CD4-positive, alpha-beta T cell treated with Interleukin-6 at 100 ng/mL for 8 hours (primary cell): ENCODE measurements at places on chromosomes 2 and 18.

- DNase-seq = no peak
Measured at GRCh38 chr2:230541934-230542380, 126.0 kb downstream of the SP100 start.

- no peak for DNase-seq
Measured at GRCh38 chr2:214730800-214731407, 78.6 kb downstream of the BARD1 start.

DNA sequence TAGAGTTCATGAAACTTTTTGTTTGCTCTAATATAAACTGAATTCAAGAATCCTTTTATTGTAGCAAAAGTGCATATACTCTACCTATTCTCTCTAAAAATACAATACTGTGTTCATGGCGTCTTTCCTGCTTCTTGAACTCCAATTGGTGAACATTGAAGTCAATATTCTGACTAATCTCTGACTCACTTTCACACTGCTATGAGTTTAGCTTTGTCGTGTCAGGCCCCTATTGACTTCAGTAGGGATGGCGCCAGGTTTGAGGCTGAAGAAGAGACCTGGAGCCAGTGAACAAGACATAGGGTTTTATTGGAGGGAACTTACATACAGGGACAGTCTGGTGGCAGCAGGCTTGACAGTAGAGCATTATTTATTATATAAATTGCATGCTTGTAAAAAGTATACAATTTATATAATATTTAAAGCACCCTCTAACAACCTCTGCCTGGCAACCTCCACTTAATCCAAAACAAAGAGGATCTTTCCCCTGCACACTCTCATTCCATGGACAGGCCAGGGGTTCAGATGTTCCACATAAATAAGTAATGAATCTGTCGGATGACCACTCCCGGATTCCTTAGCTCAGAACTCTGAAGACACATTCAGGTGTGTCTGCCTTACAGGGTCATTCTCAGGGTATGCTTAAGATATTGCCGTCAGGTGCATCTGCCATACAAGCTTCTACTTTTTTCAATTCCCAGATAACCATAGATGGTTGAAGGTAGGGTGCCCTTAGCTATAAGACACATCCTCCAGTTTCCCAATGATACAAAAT lies 141.0 kb downstream of the CERS6 start:
- no peak for DNase-seq

DNA sequence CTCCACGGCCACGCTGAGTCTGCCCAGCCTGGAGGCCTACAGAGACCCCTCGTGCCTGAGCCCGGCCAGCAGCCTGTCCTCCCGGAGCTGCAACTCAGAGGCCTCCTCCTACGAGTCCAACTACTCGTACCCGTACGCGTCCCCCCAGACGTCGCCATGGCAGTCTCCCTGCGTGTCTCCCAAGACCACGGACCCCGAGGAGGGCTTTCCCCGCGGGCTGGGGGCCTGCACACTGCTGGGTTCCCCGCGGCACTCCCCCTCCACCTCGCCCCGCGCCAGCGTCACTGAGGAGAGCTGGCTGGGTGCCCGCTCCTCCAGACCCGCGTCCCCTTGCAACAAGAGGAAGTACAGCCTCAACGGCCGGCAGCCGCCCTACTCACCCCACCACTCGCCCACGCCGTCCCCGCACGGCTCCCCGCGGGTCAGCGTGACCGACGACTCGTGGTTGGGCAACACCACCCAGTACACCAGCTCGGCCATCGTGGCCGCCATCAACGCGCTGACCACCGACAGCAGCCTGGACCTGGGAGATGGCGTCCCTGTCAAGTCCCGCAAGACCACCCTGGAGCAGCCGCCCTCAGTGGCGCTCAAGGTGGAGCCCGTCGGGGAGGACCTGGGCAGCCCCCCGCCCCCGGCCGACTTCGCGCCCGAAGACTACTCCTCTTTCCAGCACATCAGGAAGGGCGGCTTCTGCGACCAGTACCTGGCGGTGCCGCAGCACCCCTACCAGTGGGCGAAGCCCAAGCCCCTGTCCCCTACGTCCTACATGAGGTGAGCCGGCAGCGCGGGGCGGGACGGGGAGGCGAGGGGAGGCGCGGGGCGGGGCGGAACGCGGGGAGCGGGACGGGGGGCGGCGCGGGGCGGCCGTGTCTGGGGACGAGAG lies 15.2 kb downstream of the NFATC1 start:
- no peak for DNase-seq

- DNase-seq = no peak
Measured at GRCh38 chr18:12085136-12085535, 8.5 kb upstream of the ANKRD62 start.

DNA sequence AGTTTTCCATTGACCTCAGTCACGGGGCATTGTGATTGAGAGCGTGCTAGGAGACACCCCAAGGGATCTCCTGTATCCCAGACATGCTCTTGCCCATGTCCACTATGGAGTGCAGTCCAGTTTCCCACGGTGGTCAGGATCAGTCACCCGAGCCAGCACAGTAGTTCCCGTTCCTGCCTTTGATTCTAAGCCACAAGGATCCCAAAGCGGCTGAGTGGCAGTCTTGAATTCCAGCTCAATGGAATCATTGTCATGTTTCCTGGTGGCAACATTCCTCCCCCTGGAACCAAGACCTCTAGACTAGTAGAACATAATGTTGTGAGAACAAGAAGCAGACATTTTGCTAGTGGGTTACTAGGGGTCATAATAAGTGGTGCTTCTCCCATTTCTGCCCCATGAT lies 154.3 kb downstream of the SEPTIN10 start:
- DNase-seq = no peak
